Hematopoietic multipotent progenitor cell treated with erythropoietin and hydrocortisone succinate and interleukin-3 and kit ligand, for 8 days (in vitro differentiated cells): ENCODE measurements at places on chromosomes 2 and 18.

GRCh38 chr2:206031162-206031784 is 54.7 kb downstream of the INO80D start:
- DNase-seq: no peak

DNA sequence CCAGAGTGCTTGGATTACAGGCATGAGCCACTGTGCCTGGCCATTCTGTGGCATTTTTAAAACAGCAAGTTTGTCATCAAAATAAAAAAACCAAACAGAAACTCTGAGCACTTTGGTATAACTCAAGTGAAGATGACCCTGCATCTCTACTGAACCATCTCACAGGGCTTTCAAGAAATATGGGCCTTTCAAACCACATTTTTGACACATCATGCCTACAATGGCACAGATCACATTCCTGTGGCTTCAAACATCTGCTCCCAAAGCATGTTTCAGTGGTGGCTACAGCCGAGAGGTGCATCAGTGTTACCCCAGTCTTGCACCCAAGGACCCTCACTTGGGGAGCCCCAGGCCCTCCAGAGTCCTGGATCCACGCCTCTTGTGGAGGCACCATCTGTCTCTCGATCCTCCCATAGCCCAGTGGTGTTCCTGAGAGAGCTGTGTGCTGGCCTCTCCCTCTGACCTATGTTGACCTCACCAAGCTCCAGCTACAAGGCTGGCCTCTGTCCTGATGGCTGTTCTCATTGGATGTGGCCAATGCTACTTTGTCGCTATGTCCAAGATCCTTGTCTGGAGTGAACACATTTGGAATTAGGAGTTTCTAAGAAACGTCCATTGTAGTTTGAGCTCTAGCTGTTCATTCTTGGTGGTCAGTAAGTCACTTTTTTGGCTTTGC is 55.2 kb upstream of the RALBP1 start:
- no peak for DNase-seq

GRCh38 chr2:239082425-239082824 is 234.5 kb downstream of the TWIST2 start:
- no peak for DNase-seq

- no peak for DNase-seq
These were observed 197.2 kb downstream of the CYP26B1 start for GRCh38 chr2:71950256-71951082.
